Sigmoid colon (tissue), 7 donors: ENCODE measurements at places on chromosomes 5 and 9. TPM values are rescaled to one million over a fixed set of nuclear protein-coding genes. Genes with fewer than 3 reads are reported as not detected.

- DNase-seq = no peak
Observed at GRCh38 chr5:80094236-80094738, 59.1 kb downstream of the THBS4 start.

GRCh38 chr5:79544131-79544530 is 30.2 kb upstream of the HOMER1 start:
- DNase-seq = no peak

CCDC171 gene
- total RNA-seq = 3.1 TPM

POU5F2 gene
- 3.2 TPM for total RNA-seq

DNA sequence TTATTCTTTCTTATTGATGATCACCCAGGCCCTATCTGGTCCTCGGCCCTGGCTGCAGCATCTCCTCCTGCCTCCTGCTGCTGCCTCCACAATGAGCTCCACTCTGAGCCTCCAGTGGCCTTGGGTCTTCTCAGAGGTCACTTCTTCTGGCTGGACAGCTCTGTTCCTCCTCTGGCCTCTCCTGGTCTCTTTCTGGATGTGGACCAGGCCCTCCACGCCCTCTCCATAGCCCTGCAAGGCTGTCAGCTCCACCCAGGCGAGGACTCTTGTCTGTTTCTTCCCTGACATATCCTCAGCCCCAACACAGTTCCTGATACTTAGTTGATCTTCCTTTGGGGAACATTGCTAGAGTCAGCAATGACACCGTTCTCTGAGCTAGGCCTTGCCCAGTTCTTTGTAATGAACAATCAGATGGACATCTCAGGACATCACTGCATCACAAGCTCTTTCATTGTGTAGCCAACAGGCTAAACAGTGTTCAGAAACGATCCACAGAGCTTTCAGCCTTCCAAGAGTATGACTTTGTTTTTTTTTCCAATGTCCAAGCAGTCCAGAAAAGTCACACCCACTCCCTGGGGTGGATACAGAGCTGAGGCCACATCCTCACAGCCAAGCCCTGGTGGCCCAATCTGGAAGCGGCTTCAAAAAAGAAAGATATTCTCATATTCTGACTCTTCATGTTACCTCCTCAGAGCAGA is 62.5 kb upstream of the DNAH5 start:
- DNase-seq = no peak

- no peak for DNase-seq
Observed at GRCh38 chr5:144472221-144472620, 301.5 kb downstream of the KCTD16 start.

GRCh38 chr9:110058304-110058953 is 149.5 kb downstream of the C9orf152 start:
- DNase-seq = no peak

PCDHGB4 gene
- total RNA-seq = 9.0 TPM

- peak; percentile 46 for DNase-seq
Observed at GRCh38 chr5:132485641-132486317, 4.8 kb downstream of the IRF1 start.

DNA sequence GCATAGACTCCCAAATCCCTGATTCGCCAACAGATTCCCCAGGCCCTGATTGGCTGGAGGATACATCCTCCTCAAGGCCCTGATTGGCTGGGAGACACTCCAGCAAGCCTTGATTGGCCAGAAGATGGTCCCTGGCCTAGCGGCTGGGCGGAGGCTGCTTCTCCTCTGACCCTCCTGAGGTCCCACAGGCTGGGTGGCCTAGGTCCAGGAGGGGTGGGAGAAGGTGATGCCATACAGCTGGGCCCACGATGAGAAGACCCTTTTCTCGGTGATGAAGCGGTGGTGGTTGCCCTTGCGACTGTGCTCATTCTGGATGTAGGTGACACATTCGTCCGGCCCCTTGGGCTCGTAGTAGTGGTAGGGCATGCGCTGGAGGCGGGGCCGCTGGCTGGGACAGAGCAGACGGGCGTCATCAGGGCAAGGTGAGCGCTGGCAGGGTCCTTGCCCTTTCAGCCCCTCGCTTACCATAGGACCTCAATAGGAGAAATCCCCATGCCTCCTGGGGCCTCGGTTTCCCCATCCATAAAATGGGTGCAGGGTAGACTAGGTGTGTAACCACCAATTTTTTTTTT is 9.0 kb upstream of the AK1 start:
- no peak for DNase-seq
